ENCODE measurements at places on chromosomes 2 and 18. TPM values are rescaled to one million over a fixed set of nuclear protein-coding genes. Genes with fewer than 3 reads are reported as not detected.

SPIRE1 gene
- 22.9 TPM for total RNA-seq

LOXL3 gene
- total RNA-seq, result 59.4 TPM

TMEFF2 gene
- 0.15 TPM for total RNA-seq

PIGN gene
- total RNA-seq, result 26.1 TPM

EMILIN1 gene
- total RNA-seq, result 219 TPM

GRCh38 chr2:50333529-50334228, 698.3 kb downstream of the NRXN1 start:
- no peak for DNase-seq

DNA sequence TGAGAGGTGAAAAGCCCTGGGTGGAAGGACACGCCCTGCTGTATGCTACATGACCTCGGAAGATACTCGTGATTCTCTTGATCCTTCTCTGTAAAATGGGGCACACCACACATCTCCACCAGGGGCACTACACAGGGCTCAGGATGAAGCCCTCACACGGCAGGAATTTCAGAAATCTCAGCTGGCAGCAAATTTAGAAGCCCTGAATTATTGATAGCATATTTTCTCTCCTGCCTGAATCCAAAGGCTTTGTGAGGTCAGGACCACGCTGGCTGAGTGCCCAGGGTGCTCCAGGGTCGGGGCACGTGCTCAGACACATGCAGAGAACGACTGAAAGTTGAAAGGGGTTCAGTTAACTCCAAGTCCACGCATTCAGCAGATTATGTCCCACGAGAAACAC, 42.1 kb upstream of the GALR1 start:
- DNase-seq, result peak; percentile 56

DNA sequence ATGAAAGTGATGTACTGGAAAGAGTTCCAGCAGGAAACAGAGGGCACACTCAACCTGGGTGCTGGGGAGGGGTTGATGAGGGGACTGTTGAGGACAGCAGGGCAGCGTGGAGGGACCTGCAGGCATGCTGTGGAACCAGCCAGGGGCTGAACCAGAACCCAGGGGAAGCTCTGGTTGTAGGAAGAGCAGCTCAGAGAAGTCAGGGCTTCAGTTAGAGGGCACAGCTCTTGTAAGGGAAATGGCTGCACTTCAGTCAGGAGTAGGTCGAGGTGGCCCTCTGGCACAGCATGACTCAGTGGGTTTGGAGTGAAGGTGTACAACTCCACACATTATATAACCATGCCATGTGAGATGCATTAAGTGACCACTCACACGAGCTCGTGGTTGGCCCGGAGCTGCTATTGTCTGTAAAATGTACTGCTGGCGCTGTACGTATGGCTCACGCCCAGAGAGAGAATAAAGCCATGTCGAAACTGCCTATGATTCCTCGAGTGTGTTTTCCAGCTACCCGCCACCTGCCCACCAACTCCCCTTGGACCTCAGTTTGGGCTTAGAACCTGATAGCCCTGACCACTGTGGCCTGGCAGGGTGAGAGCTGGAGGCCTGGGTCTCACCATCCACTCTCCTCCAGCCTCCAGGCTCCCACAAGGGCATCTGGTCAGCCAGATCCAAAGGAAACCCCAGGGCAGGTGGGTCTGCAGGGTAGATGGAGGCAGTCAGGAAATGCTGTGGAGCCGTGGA, 136.5 kb upstream of the HS6ST1 start:
- no peak for DNase-seq

GRCh38 chr2:60522462-60522861, 31.0 kb downstream of the BCL11A start:
- DNase-seq, result no peak

DNA sequence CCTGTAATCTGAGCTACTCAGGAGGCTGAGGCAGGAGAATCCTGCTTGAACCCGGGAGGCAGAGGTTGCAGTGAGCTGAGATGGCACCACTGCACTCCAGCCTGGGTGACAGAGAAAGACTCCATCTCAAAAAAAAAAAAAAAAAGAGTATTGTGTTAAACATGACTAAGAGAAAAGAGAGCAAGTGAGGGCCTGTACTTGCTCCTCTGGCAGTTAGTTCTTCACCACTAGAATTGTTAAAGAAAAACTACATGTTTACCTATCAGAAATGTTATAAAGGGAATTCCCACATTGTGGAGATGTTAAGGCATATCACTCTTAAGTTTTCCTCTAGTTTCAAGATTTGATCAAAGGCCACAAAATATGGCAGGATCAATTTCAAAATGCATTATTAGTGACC, 75.4 kb upstream of the LRATD1 start:
- DNase-seq, result no peak

DNA sequence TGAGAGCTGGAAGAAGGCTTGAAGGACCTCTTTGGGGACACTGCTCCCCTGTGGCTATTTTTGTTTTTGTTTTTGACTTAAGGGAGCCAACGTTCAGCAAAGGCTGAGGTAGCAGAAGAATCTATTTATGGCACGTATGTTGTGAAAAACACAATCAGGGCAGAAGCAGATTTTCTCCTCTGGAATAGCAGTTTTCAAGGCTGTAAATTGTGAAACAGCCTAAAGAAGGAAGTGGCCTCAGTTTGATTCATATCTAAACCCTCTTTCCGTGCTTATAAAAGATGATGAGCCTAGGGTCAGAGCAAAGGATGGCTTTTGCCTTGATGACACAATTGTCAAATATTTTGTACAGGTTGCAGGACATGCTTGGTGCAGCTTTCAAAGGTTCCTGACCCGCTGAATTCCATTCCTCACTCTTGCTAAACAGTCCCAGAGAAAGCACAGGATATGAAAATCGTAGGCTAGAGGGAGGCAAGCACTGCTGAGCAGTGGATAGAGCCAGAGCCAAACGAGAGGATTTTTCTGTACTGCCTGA, 106.2 kb upstream of the DLX2 start:
- DNase-seq, result peak; percentile 87

DNA sequence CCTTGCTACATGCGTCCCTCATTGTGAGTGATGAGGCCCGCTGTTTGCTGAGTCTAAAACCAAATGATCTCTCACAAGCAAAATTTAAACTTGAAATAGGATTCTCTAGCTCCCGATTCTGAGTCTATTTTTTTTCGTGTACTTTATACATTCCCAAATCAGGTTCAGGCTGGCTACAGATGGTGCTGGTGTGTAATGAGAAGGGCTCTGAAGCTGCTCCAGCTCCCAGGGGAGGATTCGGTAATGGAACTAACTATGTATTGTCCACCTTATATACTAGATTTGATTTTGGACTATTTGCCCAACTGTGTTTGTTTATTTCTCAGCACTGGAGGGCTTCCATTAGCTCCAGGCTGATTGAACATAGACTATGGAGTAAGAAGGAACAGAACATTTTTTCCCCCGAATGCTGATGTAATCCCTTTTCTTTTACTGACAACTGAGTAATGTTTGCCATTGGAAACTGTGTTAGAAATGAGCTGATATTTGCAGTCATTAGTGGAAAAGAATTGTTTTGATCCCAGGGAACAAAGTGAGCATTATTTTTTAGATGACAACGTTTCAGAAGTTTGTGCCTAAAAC, 274.0 kb upstream of the FIGN start:
- no peak for DNase-seq

DNA sequence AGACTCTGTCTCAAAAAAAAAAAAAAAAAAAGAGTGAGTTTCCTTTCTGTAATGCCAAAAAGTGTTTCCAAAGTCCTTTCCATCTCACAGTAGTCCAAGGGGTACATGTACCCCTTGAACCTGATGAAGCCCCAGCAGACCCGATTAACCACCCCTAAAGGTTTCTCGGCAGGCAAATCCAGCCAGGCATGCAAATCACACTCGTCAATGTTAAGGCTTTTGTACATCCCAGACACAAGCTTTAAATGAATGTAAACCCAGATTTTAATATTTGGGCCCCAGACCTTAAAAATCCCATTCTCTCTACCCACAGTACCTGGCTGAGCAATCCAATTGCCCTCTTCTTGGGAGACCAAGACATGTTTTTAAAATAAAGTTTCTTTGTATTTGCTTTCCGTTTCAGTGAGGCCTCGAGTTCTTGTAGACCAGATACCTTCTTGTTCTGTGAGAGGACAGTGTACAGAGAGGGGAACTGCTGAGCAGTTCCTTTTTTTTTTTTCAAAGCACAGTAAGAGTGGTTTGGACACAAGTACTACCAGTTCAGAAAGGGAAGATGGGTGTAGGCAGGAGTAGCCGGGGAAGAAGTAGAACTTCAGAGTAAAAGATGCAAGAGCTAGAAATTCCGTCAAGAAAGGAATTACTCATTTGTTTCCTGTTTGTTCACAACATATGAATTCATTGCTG, at the start of gene NLRC4:
Gene NLRC4, minus strand, starts transcription at position 465 of the 684 bp plus-strand sequence. CDS start 8,111 bp downstream, outside the sequence.
- no peak for DNase-seq

DNA sequence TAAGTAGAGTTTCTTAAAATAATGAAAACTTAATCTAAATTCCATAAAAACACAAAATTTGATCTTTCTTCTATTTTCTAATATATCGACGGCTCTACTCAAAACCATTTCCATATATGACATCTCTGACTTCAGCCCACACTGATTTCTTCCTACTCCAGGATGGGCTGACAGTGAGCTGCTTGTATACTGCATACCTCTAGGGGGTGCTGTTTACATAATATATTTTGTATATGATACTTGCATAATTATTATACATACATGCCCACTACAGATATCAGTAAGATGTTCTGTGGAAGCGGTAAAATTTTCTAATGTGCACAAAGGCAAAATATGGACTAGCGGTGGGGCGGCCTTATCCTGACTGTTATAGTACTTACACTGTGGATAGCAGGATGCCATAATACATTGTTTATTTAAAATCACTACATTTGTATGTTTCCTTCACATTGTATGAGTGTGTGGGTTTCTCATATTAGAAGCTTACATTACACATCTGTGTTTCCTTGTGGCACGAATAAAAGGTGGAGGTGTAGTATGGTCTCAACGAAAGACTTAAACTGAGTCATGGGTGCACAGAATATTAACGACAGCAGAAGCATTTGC, 66.1 kb upstream of the NXPH2 start:
- no peak for DNase-seq

- DNase-seq, result no peak
Observed at GRCh38 chr2:147133286-147133908, 711.4 kb upstream of the ACVR2A start.

GRCh38 chr18:56458770-56459712, 179.4 kb downstream of the TXNL1 start:
- no peak for DNase-seq

- peak; percentile 71 for DNase-seq
Observed at GRCh38 chr2:226794751-226795171, 4.9 kb downstream of the IRS1 start.

DNA sequence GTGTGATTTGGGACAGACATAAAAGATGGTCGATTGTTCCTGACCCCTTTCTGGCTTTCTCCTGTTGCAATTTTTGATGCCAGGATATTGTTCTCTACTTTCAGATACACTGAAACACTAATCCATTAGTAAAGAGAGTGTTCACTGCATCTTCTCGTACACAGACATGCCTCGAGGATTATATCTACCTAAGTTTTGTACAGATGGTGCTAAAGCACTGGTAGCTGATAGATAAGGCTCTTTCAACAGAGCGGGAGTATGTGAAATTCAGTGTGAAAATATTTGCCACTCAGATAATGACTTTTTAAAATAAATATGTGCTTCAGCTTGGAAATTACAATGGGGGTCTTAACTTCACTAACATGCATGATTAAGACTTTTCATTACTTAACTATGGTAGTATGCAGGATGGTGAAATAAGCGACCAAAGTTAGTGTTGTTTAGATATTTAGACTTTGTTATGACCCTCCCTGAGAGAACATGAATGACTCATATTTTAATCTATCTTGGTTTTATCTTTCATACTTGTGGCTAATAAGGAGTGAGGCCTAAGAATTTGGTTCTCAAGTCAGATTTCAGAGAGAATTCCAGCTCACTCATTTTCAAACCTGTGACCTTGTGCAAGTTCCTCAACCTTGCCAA, 474.9 kb downstream of the NRXN1 start:
- no peak for DNase-seq

- DNase-seq, result no peak
Observed at GRCh38 chr2:85131116-85131515, 2.1 kb upstream of the TCF7L1 start.

DNA sequence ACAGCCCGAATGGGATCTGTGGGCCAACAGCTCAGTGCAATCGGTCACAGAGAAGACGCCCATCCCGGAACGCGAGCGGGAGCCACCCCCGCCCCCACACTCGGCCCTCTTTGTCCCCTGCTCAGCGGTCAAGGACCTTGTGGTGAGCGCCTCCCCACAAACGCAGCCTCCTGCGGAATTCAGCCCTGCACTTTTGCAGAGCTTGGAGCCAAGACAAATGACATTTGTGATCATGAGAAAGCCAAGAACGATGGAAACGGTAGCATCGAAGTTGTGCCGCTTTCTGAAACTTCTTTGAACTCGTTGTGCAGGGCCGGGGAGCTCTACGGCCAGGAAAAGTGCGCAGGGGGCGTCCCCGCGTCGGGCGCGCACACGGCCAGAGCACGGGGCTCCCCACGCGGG, 6.7 kb upstream of the SALL3 start:
- no peak for DNase-seq
